Cardiac ventricle fibroblast (primary cell): ENCODE measurements at places on chromosomes 12 and 14. TPM values are rescaled to one million over a fixed set of nuclear protein-coding genes. Genes with fewer than 3 reads are reported as not detected.

The LMNTD1 gene
- 1.3 TPM in 1 of 2 replicates, not detected in the other for total RNA-seq

The HOXC6 gene
- total RNA-seq, result not detected in 2 replicates

The PTPRO gene
- 0.10 TPM in 1 of 2 replicates, not detected in the other for total RNA-seq

The PRKD1 gene
- total RNA-seq, result 18.7 and 23.9 TPM in 2 replicates

The KRT4 gene
- total RNA-seq, result not detected in 2 replicates

The ESRRB gene
- total RNA-seq, result 0.19 TPM in 1 of 2 replicates, not detected in the other

The MGP gene
- 4,519 and 5,324 TPM in 2 replicates for total RNA-seq

The LRTM2 gene
- not detected in 2 replicates for total RNA-seq

The TMTC2 gene
- total RNA-seq, result 10.3 and 14.1 TPM in 2 replicates

The MANSC4 gene
- total RNA-seq, result not detected in 2 replicates

The CNTN1 gene
- total RNA-seq, result not detected in 2 replicates

The LALBA gene
- total RNA-seq, result not detected in 2 replicates

The COX8C gene
- not detected in 2 replicates for total RNA-seq

The YEATS4 gene
- total RNA-seq, result 13.0 and 29.0 TPM in 2 replicates
